ENCODE measurements at places on chromosomes 13 and 19.

DNA sequence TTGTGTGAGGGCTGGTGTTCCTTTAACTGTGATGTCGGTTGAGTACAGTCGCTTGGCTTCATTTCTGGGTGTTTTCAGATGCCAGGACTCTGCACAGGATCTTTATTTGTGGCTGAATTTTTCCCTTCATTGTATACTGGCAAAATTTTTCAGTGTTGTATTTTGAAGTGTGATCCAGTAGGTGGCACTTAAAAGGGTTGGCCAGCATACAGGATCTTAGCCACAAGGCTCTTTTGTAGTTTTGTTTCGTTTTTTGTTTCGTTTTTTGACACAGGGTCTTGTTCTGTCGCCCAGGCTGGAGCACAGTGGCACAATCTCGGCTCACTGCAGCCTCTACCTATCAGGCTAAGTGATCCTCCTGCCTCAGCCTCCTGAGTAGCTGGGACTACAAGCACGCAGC is 8.7 kb downstream of the FCAR start:
- DNase-seq: peak; percentile 72

DNA sequence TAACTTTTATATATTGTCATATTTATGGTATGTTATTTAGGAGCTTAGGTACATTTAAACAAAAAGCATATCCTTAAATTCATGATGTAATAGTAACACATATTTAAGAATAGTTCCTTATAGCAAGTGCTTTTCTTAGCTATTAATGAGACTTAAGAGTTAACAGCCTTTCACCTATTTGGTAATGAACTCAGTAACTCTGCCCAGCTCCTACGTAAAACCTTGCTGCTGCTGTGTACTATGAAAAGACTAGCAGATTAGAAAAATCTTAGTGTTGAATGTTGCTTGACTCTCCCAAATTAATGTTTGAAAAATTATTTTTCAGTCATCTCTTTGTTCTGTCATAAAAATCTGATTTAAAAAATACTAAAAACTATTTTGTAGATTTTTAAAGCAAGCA is 6.9 kb downstream of the GPR180 start:
- DNase-seq: no peak

DNA sequence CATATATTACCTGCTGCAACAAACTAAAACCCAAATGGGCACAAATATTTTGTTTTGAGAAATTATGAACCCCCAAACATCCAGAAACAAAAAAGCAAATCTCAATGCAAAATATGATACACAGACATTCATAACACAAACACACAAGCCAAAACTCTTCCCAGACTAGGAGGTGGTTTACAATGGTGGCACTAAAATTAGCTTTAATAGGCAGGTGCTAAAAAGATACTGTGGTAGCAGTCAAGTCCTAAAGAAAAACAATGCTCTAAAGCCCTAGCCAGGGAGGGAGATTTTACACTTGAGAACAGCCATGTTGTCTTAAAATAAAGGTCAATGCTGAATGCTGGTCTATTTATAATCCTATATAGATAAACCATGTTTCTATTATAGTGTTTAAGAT is 65.0 kb downstream of the DOCK9 start:
- DNase-seq: no peak

DNA sequence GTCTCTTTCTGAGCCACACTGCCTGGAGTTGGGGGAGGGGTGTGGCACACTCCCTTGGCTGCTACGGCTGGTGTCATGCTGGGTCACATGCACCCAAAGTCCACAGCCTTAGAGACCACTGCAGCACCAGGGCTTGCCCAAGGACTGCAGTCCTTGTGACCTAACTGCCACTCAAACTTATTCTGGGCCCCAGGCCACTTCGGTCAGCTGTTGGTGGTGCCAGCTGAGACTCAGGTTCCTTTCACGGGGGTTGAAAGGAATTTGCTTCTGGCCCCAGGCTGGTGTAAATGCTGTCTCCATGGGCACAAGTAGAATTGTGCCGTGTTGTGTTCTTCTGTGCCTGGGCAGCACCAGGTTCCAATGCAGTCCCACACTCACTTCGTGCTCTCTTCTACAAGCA is 9.5 kb upstream of the VN1R1 start:
- no peak for DNase-seq

GRCh38 chr13:100534147-100534843 is 54.3 kb downstream of the GGACT start:
- DNase-seq: no peak

GRCh38 chr19:39986643-39987042 is 10.2 kb upstream of the ZNF546 start:
- no peak for DNase-seq

- DNase-seq: no peak
Measured at GRCh38 chr13:32140109-32140508, 108.5 kb downstream of the FRY start.

DNA sequence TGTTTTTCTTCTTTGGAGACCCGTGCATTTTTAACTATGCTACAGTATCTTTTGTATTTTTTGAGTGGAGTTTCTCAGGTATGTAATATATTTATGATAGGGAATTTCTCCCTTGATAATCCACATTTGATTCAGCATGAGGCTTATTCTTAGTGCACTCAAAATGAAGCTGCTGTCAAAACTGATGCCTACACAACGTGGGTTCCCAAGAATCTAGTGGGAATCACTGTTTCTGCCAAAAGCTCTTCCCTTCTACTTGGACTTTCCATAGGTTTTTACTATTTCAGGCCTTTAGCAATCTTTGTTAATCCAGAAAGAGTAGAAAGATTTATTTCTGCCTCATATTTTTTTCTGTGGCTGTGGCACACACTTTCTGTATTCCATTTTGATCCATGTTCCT is 1003.7 kb downstream of the SLITRK5 start:
- DNase-seq: no peak

DNA sequence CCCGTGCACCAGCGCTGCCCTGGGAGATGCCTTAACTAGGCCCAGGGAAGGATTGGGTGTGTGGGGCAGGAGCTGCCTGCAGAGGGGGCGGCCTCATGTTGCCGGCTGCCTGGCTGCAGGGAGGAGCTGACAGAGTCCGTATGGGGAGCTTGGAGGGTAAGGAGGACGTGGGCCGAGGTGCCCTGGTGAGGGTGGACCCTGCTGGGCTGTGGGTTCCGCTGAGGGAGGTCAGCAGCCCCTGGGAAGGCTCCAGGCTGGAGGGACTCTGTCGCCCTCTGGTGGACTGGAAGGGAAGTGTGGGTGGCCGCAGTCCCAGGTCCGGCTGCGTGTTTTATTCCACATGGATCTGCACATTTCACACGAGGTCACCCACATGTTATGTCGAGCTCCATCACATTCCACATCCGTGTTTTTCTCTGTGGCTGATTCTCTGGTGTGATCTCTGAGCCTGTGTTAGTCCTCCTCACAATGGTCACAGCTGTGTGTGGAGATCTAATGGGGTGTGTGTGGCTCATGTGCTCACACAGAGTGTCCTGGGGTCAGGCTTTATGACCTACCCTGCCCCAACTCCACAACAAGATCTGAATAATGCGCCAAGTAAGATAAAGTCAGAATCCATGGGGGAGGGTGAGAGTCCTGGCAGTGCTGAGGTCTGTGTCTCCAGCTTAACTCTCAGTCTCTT is 1.8 kb upstream of the CEACAM8 start:
- DNase-seq: peak; percentile 57

- DNase-seq: no peak
Measured at GRCh38 chr13:46498650-46499049, 54.3 kb upstream of the LRCH1 start.

DNA sequence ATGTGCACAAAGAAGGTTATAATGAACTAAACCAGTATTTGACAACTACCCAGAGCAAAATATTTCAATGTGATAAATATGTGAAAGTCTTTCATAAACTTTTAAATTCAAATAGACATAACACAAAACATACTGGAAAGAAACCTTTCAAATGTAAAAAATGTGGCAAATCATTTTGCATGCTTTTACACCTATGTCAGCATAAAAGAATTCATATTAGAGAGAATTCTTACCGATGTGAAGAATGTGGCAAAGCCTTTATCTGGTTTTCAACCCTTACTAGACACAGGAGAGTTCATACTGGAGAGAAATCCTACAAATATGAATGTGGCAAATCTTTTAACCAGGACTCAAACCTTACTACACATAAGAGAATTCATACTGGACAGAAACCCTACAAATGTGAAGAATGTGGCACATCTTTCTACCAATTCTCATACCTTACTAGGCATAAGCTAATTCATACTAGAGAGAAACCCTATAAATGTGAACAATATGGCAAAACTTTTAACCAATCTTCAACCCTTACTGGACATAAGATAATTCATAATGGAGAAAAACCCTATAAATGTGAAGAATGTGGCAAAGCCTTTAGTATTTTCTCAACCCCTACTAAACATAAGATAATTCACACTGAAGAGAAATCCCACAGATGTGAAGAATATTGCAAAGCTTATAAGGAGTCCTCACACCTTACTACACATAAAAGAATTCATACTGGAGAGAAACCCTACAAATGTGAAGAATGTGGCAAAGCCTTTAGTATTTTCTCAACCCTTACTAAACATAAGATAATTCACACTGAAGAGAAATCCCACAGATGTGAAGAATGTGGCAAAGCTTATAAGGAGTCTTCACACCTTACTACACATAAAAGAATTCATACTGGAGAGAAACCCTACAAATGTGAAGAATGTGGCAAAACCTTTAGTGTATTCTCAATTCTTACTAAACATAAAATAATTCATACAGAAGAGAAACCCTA is 26.4 kb downstream of the ZNF493 start:
- no peak for DNase-seq

DNA sequence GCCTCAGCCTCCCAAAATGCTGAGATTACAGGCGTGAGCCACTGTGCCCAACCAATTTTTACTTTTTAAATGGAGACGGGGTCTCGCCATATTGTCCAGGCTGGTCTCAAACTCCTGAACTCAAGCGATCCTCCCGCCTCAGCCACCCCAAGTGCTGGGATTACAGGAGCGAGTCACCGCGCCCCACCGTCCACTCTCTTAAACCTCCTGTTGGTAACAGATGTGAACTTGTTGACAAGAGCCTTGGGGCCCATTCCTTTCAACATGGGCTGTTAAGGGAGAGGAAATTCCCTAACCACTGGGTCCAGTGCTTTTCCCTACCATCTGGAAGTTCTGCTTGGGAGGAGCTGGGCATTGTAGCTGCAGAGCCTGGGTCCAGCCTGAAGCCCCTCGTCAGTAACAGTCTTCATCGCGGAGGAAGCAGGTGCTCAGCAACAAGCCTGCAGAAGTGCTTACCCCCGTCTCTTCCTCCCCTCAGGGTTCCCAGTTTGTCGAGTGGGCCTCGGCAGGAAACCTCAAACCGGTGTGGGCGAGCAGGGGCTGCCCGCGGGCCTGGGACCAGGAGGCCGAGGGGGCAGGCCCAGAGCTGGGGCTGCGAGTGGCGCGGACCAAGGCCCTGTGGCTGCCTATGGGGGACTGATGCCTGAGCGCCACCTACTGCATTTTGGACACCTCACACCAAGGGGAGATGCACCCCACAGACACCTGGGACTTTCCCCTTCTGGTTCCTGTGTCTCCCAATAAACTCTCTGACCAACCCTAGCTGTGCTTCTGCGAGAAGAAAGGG is 4.0 kb upstream of the FLT3LG start:
- peak; percentile 85 for DNase-seq

DNA sequence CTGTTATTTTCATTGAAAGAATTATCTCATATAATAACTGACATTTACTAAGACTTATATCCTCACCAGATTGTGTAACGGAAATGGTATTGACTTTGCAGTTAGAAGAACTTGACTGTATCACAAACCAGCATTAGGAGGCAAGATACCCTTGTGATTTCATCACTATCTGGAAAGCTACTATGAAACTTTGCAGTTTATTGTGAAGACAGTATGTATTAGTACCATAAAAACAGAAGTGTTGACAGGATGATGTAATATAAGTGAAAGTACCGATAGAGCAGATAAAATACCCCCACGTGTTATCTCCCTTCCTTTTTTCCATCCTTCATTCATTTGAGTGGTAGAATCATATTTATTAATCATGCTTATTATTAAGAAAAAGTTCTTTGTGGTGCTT is 365.7 kb upstream of the KLHL1 start:
- DNase-seq: no peak

GRCh38 chr13:86003029-86003428 is 203.8 kb upstream of the SLITRK6 start:
- no peak for DNase-seq

- DNase-seq: peak; percentile 49
Measured at GRCh38 chr13:39144941-39145533, 106.8 kb downstream of the NHLRC3 start.

DNA sequence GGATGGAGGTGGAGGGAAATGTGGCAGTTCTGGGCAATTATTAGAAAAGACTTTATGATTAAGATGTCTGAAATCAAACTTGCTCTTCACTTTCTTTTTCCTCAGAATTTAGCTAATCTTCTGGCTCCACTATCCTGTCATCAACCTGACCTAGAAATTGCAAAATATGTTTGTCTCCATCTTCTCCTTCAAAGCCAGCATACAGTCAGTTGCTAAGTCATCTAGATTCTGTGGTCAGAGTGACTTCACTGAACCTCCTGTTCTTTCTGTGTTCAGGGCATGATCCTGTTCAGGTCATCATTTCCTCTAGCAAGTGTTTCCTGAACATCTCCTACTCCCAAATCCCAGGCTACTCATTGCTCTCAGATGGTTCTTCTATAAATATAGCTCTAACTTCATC is 10.8 kb upstream of the CCNA1 start:
- DNase-seq: no peak

DNA sequence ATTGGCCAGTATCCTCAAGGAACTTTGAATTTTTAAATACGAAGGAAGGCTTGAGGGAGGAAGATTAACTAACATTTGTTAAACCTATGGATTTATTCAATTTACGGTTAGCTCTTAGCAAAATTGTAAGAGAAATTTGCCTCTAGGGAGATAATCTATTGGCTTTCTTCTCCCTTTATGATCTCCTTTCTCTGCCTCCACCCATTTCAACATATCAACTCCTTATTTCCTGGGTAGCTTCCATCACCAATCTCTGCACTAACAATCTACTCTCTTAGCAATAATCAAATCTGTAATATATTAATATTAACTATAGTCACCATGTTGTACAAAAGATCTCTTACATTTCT is 233.9 kb upstream of the CSNK1A1L start:
- no peak for DNase-seq

Data from GM10248 (cell line).